Hypothalamus (tissue), 51 donors: ENCODE measurements at places on chromosomes 4 and X.

GRCh38 chrX:127726227-127726626, 326.0 kb downstream of the ACTRT1 start:
- DNase-seq, result no peak

- DNase-seq, result no peak
Observed at GRCh38 chrX:18428006-18428405, 2.6 kb downstream of the CDKL5 start.

- no peak for DNase-seq
Observed at GRCh38 chrX:43728002-43728401, 71.9 kb downstream of the MAOA start.

GRCh38 chr4:87120010-87120409, 100.4 kb downstream of the KLHL8 start:
- no peak for DNase-seq

- DNase-seq, result no peak
Observed at GRCh38 chrX:140038842-140039241, 73.5 kb upstream of the CXorf66 start.

DNA sequence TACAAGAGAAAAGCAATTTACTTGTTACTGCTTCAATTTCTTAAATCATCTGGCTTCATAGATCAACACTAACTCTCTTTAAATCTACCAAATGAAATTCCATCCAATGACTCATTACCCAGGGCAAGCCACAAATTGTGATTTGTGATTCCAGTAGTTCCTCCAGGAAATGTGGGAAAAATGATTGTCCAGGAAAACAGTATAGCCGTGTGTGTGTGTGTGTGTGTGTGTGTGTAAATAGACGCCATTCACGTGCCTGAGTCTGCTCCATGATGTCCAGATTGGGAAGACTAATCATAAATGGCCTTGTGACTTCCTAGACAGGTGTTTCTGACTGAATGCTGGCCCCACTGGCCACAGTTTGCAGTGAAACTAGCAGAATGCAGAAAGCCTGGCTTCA, 121.3 kb downstream of the HS6ST2 start:
- DNase-seq, result no peak

DNA sequence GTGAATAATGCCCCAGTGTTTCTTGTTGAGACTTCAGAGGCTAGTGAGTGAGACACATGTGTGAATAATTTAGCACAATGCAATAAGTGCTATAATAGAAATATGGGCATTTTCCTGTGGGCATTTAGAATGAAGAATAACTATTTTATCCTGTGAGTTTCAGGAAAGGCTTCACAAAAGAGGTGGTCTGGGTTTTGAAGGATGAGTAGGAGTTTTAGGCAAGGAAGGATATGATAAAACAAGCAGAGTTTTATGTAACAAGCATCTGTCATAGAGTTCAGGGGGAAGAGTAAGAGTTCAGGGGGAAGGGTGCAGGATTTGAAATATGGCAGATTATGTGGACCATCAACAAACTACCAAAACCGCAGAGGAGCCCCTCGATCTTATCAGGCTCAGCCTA, 529.2 kb downstream of the INPP4B start:
- DNase-seq, result no peak

DNA sequence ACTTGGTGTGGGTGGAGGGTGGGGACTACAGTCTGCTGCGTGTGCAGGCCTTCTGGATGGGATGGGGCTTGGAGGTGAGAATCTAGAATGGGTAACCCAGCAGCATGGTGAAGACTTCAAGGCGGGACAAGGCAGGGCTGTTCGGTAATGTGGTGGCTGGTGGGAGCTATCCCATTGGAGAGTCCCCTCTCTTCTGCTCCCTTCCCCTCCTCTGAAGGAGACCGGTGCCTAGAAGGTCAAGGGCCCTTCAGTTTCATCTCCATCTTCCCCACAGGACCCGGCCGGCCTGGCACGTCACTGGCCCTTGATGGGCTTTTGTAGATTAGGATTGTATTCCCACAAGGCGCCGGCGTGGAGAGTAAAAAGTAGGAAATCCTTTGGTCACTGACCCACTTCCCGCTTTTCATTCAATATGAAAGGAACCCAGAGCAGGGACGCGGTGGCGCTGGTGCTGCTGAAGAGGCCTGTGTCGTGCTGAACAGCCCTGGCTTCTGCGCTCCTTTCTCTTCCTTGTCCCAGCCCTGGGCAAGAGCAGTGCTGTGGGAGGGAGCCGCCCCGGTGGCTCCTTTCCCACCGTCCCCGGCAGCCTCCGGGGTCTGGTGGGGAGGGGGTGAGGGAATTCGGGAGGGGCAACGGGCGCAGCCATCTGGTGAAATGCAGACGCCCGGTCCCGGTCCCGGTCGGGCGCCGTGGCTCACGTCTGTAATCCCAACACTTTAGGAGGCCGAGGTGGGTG, 7.3 kb upstream of the HMGB3 start:
- DNase-seq, result no peak

- no peak for DNase-seq
Observed at GRCh38 chr4:173488656-173489055, 41.4 kb downstream of the HAND2 start.

GRCh38 chr4:183738081-183738673, 79.1 kb downstream of the TRAPPC11 start:
- DNase-seq, result no peak

- no peak for DNase-seq
Observed at GRCh38 chrX:137848266-137848905, 282.5 kb downstream of the ZIC3 start.

- no peak for DNase-seq
Observed at GRCh38 chr4:145552181-145552822, 66.9 kb upstream of the MMAA start.

DNA sequence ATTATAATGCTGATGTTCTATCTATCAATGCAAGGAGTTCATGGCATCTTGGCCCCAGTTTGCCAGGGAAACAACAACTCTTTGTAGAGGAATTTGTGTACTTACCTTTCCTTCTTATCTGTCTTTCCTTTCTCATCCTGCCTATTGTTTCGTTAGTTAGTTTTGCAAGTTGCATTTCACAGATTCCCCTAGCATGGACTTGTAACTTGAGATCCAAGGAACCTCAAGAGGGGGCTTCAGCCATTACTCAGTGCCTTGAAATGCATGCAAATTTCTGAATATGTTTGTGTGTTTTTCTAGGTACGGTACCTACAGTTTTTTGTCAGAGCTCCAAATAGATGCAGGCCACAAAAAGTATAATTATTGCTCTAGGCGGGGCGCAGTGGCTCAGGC, 203.6 kb downstream of the LDB2 start:
- no peak for DNase-seq

GRCh38 chr4:87088186-87088585, 132.2 kb downstream of the KLHL8 start:
- no peak for DNase-seq

DNA sequence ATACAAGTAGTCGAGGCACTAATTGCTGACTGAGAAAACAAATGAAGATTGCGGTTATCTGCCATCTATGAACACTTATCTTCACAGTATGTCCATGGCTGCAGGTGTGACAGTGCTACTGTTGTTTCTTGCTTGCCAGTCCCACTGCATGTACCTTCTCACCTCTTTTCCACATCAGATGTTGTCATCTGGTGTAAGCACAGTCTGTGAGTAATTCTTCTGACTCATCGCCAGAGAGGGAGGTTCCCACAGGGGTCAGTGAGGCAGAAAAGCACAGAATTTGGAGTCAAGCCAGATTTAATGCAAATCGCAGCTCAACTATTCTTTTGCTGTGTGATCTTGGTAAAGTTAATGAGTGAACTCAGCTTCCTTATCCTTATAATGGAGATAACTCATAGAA, 144.4 kb downstream of the GLRA2 start:
- no peak for DNase-seq

- DNase-seq, result no peak
Observed at GRCh38 chrX:139758809-139759208, 50.8 kb upstream of the MCF2 start.

GRCh38 chr4:20249333-20249732, 2.4 kb upstream of the SLIT2 start:
- DNase-seq, result no peak

DNA sequence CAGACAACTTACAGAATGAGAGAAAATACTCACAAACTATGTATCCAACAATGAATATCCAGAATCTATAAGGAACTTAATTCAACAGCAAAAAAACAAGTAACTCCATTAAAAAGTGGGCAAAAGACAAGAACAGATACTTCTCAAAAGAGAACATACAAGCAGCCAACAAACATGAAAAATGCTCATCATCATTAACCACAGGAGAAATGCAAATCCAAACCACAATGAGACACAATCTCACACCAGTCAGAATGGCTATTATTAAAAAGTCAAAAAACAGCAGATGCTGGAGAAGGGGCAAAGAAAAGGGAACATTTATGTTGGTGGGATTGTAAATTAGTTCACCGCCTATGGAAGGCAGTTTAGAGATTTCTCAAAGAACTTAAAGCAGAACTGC, 150.3 kb downstream of the FGF16 start:
- no peak for DNase-seq

DNA sequence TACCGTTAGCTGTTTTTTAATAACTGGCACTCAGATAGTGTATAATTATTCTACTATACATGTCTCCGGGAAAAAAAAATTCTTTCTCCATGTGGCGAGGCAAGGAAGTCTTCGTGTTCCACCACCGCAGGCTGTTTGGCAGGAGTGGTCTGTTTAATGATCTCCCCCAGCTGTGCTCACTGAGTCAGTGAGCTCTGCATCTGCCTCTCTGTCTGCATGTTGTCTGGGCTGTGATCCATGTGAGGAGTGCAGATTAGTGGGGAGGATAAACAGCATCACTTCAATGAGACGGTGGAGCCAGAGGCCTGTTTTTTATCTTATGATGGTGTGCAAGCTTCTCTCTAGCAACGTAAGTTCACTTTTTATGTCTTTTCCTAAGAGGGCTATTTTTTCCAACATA, 69.8 kb downstream of the RPS3A start:
- DNase-seq, result no peak

GRCh38 chr4:48047421-48047844, 30.9 kb downstream of the NIPAL1 start:
- DNase-seq, result no peak

GRCh38 chr4:120508036-120508435, 414.5 kb downstream of the PRDM5 start:
- no peak for DNase-seq

- DNase-seq, result no peak
Observed at GRCh38 chr4:66653937-66654336, 891.4 kb downstream of the CENPC start.

DNA sequence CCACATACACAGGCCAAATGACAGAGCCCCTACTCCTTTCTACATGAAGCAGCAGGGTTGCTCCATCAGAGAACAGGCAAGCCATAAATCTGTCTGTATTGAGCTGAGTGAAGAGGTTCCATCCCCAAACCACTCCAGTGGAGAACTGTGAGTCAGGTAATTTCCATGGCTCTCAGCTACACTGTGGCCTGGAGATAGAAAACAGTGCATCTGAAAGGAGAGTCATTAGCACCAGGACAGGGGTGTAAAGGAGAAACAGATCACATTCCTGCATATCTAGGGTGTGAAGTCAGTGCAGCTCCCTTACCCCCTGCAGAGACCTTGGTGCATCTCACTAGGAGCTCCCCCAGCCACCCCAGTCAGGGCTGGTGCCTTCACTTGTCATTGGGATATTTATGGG, 314.7 kb downstream of the CHIC1 start:
- DNase-seq, result no peak

GRCh38 chr4:22877486-22878052, 184.8 kb downstream of the GBA3 start:
- DNase-seq, result no peak

DNA sequence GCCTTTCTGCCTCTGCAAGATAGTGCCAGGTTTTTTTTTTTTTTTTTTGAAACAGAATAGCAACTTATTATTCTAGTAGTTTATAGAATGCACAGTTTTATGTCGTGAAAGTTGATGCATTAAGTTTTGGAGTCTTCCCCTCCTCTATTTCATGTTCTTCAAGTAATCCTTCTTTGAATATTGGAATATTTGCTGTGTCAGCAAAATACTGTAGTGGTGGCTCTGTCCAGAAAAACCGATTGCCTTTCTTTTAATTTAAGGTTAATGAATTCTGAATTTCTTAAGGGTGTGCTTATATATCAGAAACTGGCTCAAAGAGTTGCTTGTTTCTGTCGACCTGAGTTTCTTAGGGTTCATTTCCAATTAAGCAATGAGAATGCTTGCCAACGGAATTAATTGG, 34.8 kb upstream of the TMSB15B start:
- DNase-seq, result no peak

DNA sequence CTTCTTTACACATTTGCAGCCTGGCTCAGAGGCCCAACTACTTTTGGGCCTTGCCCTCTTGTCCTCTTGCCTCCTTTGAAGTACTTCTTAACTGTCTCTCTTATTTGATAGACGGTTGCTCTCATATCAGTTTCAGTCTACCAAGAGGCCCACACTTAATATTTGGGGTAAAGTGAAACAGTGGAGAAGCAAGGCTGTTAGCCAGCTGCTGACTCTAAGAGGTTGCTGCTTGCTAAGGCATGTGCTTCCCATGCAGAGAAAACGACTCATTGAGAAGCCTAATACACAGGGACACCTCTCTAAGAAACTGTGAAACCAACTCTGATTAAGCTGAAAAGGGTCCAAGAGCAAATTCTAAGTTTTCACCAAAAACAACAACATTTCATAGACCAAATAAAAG, 94.6 kb downstream of the PPP3CA start:
- no peak for DNase-seq

GRCh38 chr4:40289366-40290188, 45.6 kb upstream of the CHRNA9 start:
- no peak for DNase-seq

DNA sequence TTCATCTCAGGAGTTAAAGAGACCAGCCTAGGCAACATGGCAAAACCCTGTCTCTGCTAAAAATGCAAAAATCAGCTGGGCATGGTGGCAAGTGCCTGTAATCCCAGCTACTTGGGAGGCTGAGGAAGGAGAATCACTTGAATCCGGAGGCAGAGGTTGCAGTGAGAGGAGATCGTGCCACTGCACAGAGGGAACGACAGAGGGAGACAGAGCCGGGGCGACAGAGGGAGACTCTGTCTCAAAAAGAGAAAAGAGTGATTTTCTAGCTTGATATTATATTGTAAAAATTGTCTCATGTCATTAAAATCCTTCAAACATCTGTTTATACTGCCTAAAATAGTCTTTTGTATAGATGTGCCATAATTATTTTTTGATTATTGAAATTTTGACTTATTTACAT, 225.4 kb upstream of the AGA start:
- DNase-seq, result no peak

GRCh38 chr4:147683188-147683591, 773 bp downstream of the PRMT9 start:
- DNase-seq, result peak; percentile 25

DNA sequence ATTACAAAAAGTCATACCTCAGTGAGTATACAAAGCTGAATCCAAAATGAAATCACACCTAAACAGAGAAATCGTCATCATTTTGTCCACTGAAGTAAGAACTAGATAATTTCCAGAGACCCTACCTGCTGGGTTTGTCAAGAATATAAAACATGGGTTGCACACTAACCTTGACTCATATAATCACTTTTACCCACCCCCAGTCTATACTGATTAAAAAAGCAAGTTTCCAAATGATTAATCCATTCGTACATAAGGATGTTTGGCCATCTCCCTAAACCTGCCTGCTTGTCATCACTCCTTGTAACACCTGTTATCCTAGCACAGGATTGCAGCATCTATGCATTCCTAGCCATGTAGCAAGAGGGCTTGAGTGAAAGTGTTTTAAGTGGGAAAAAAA, 4.7 kb downstream of the RAP2C start:
- no peak for DNase-seq

GRCh38 chr4:24768006-24768405, 27.4 kb upstream of the SOD3 start:
- DNase-seq, result no peak
